ENCODE measurements at places on chromosomes 13 and 19. TPM values are rescaled to one million over a fixed set of nuclear protein-coding genes. Genes with fewer than 3 reads are reported as not detected.

DNA sequence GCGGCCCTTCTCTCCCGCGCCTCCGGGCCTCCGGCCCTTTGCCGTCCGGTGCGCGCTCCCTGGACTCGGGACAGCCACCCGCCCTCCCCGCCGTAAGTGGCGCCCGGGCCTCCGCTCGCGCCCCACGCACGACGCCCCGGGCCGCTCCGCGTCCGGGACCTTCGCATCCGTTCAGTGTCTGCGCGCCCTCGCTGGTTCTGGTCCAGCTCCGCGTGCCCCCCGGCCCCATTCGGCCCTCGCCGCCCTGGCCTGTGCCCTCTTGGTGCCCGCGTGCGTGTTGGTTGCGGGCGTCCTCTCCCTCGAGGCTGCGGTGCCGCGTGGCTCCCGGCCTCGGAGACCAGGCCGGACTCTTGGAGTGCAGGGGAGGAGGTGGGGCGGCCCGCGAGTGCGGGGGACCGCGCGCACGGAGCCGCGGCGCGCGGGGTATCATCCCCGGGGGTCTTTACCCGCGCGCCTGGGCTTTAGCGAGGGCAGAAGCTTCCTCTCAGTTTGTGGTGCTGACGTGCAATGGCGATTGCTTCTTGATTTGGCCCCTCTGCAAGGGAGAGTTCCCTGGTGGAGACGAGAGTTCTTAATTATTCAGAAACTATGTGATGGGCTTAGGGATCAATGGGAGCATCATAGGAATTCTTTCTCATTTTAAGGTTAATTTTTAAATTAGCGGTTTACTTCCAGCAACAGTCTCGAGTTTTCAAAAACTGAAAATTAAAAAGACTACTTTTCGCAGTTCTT lies 757 bp downstream of the WASF3 start:
- peak overlapping the region; percentile 33 for H3K4me3 ChIP-seq
- no peaks in the 10 kb centered on the region for H3K36me3 ChIP-seq
- DNase-seq: no peak
- peaks cover 6% of the 10 kb centered on the region for H3K4me1 ChIP-seq
- H3K27me3 ChIP-seq: peaks cover 31% of the 10 kb centered on the region

The SBNO2 gene
- total RNA-seq: 94.4 TPM

The DPF1 gene
- 0.40 TPM for total RNA-seq

DNA sequence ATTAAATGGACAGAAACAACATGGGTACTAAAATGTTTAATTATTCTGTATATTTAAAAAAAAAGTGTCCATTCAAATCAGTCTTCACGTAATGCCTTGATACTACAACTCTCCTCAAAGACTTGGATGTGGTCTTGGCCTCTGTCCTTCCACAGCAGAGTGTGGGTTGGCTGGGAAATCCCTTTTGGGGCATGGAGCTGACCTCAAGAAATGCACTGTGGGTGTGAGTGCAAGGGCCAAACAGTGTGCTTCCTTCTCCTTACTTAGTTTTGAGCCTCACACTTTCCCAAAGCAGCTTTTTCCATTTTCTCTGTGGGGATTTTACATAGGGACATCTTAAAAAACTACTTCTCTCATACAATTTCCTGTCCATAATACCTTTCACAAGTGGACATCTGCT lies 607.4 kb downstream of the EFNB2 start:
- no peaks in the 10 kb centered on the region for H3K27me3 ChIP-seq
- H3K4me1 ChIP-seq: no peaks in the 10 kb centered on the region
- H3K4me3 ChIP-seq: no peak overlapping the region
- DNase-seq: no peak

The HCST gene
- total RNA-seq: 218 TPM

DNA sequence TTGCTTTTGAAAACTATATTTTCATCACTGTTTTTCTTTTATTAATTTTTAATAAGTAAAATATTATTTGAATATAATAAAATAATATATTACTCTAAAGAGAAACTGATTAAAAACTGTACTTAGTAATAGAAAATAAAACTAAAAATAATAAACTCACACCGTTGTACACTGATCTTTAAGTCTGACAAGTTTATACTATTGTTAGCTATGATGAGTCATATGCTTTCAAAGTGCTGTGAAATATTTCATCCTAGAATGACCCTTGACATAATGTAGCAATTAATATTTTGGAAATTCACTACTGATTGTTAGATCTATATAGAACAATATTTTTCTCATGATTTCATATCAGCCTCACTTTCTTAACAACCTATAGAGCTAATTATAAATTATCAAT lies 1040.6 kb upstream of the SPRY2 start:
- H3K36me3 ChIP-seq: no peaks in the 10 kb centered on the region
- no peak overlapping the region for H3K4me3 ChIP-seq
- no peak overlapping the region for H3K27ac ChIP-seq
- no peaks in the 10 kb centered on the region for H3K27me3 ChIP-seq

The FSD1 gene
- total RNA-seq: 3.4 TPM

- no peaks in the 10 kb centered on the region for H3K36me3 ChIP-seq
- H3K27ac ChIP-seq: no peak overlapping the region
- H3K4me1 ChIP-seq: no peaks in the 10 kb centered on the region
- DNase-seq: no peak
- H3K27me3 ChIP-seq: no peaks in the 10 kb centered on the region
Observed at GRCh38 chr13:82467626-82468025, 1414.6 kb downstream of the SLITRK1 start.

The GTPBP3 gene
- 34.2 TPM for total RNA-seq

DNA sequence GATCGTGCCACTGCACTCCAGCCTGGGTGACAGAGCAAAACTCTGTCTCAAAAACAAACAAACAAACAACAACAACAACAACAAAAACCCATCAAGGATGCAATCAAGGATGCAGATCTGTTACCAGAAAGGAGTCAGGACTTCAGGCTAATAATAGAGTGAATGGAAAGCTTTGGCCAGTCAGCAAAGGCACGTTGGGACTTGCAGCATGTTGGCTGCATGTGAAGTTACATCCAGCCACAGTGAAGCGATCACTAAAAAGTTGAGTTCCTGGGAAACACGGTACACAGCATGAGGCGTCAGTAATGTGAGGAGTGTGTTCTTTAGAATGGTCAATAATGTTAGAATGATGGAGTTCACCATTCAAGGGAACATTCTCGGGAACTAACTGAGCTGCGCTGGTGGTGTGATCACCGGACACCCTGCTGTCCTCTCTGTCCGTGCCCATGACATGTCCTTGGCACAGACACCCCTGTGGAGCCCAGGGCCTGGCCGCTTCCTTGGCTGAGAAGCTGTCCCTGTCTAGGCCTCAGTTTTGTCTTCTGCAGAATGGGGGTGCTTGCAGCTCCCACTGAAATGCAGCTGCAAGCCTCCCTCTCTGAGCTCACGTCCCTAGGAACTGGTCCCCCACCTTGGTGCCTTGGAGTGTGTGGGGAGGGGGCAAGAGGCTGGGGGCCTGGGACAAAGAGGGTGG lies 2.3 kb upstream of the LGALS7B start:
- H3K4me3 ChIP-seq: no peak overlapping the region
- H3K27me3 ChIP-seq: peaks cover under 1% of the 10 kb centered on the region
- no peak overlapping the region for H3K27ac ChIP-seq
- H3K4me1 ChIP-seq: peaks cover 2% of the 10 kb centered on the region

- no peaks in the 10 kb centered on the region for H3K27me3 ChIP-seq
- H3K27ac ChIP-seq: no peak overlapping the region
- H3K4me1 ChIP-seq: peaks cover 51% of the 10 kb centered on the region
- H3K4me3 ChIP-seq: no peak overlapping the region
Observed at GRCh38 chr19:58551577-58552471, 3.1 kb downstream of the CHMP2A start.
